ENCODE measurements at places on chromosomes 2 and 18.

- DNase-seq = no peak
These were observed 163.6 kb upstream of the COL3A1 start for GRCh38 chr2:188810586-188810985.

GRCh38 chr2:160555420-160556071 lies 61.9 kb upstream of the RBMS1 start:
- DNase-seq = no peak

GRCh38 chr2:20976527-20976926 lies 67.3 kb downstream of the APOB start:
- DNase-seq = no peak

DNA sequence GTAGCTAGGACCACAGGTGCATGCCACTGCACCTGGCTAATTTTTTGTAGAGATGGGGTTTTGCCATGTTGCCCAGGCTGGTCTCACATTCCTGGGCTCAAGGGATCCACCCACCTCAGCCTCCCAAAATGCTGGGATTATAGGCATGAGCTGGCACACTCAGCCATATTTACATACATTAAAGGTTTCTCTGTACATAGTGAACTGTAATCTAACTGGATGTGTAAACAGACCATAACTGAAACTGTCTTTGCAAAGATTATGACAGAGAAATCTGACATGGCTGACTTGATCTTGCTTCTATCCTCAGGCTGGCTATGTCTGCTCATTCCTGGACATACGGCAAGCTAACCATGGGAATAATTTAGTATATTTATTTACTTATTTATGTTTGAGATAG lies 139.2 kb upstream of the XPO1 start:
- no peak for DNase-seq

DNA sequence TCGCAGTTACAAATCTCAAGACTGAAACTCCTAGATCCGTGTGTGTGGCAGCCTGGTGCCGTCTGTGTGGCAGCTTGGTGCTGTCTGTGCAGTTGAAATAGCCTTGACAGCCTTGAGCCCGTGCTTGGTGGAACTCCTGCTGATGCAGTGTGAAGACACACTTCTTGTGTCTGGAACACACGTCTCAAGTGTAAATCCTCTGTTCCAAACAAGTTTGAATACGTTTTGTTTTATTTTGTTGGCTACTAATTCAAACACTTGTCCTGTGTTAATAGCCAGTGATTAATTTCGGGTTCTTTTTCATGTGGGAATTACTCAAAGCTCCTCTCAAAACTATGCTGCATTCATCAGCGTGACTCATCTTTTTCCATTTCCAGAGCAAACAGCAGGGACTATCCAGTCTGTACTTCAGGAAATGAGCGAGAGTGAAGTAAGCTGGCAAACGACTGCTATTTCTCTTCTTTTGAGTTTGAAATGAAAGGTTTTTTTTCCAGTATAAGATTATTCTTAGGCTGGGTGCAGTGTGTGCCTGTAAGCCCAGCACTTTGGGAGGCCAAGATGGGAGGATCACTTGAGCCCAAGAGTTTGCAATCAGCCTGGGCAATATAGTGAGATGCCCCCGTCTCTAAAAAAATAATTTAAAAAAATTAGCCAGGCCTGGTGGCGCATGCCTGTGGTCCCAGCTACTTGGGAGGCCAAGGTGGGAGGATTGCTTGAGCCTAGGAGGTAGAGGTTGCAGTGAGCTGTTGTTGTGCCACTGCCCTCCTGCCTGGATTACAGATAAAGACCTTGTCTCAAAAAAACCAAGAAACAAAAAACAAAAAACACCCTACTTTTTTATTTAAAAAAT lies 152.9 kb downstream of the SPP2 start:
- DNase-seq = no peak

DNA sequence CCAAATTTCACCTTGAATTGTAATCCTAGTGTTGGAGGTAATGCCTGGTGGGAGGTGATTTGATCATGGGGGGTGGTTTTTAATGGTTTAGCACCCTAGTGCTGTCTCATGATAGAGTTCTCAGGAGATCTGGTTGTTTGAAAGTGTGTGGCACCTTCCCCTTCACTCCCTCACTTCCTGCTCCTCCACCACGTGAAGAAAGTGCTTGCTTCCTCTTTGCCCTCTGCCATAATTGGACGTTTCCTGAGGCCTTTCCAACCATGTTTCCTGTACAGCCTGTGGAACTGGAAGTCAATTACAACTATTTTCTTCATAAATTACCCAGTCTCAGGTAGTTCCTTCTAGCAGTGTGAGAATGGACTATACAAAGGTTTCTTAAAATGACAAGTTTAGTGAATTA lies 251.8 kb upstream of the NETO1 start:
- no peak for DNase-seq

DNA sequence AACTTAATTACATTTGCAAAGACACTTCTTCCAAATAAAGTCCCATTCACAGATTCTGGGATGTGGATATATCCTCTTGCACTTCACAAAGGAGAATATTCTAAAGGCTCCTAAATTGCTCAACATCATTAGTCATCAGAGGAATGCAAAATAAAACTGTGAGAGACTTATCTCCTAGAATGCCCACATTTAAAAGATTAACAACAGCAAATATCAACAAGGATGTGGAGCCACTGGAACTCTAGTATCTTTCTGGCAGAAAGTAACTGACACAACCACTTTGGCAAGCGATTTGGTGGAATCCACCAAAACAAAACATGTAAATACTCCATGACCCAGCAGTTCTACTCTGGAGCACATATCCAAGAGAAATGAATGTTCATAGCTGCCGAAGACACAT lies 4.6 kb downstream of the NEU2 start:
- DNase-seq = no peak

DNA sequence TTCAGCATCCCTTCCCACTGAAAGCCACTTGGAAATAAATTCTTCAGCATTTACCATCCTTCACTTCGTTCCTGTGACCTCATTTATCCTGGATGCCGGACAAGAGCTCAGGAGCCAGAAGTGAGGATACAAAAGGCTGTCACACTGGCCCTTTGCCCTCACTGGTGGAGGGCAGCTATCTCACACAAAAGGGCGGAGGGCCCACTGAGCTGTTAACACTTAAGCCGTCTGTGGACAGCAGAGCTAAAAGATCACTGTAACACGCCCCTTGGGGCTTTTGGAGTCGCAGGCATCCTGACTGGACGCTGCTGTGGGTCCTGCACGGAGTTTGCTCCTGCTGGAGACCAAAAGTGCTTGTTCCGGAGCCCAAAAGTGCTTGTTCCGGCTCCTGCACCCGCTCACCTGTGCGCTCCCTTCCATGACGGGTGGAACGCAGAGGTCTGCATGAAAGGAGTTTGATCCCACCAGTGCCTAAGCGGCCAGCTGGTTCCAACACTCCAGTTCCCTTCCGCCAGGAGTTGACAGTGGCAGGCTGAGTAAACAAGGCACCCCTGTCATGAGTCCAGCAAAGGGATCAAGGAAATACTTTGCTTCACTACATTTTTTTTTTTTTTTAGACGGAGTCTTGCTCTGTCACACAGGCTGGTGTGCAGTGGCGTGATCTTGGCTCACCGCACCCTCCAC lies 572.0 kb upstream of the LINC00305 start:
- no peak for DNase-seq

GRCh38 chr2:150485871-150486538 lies 1.5 kb downstream of the RND3 start:
- DNase-seq = no peak

DNA sequence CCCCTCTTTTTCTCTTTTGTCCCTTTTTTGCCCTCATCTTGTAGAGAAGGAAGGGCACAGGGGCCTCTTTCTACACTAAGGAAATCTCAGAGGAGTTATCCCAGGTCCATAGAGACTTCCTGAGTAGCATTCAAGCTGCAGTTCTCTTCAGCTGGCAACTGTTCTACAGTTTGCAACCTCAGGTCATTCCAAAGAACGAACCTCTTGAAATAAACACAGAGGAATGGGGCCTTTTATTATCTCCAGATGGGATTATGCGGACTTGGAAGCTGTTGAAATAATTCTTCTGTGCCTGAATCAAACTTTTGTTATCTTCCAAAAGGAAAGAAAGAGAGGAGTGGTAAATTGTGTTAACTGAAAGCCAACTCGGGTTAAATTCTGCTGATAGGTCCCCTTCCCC lies 31.0 kb upstream of the NFE2L2 start:
- no peak for DNase-seq

GRCh38 chr2:237472909-237473877 lies 13.9 kb upstream of the MLPH start:
- no peak for DNase-seq

GRCh38 chr2:167069855-167070254 lies 181.6 kb downstream of the XIRP2 start:
- no peak for DNase-seq

DNA sequence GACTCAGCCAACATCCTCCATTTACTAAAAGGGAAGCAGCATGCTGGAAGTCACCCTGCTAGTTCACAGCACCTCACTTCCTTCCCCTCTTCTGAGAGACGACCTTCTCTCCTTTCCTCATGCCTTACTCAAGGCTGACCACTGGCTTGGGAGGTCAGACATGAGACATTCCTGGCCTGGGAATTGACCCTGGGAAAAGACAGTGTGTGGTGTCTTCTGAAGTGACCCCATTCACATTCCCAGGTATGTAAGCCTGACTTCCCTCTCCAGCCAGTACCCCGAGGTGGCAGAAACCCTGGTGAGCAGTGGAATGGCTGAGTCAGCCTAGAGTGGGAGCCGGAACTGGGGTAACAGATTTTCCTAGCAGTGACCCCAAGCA lies 92.4 kb downstream of the PLB1 start:
- DNase-seq = no peak

All from stimulated activated CD4-positive, alpha-beta T cell treated with anti-CD3 and anti-CD28 coated beads, Interleukin-4, amount 100 ng/mL, for 1 hour (primary cell).